ENCODE measurements at places on chromosomes 3 and 15.

DNA sequence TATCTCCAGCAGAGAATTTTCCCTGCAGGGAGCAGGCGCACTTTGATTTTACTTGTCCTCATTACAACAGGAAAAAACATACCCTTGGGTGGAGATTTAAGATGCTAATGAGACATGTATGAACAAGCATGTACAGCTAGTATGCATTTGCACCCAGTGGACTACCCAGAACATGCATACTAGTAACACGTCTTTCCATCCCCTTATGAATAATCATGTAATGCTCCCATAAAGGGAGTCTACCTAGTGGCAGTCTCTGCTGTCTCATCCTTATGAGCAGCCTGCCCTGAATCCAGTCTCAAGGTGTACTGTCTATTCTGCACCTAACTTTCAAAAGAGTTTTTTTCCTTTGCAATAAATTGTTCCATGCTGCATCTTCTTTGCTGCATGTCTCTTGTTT lies 1222.0 kb downstream of the ROBO1 start:
- no peak for DNase-seq

- no peak for DNase-seq
Measured at GRCh38 chr15:80599359-80599758, 95.8 kb upstream of the ABHD17C start.

- no peak for DNase-seq
Measured at GRCh38 chr15:84685304-84685703, 27.3 kb upstream of the NMB start.

GRCh38 chr15:23616536-23616935 lies 31.1 kb downstream of the MAGEL2 start:
- DNase-seq = no peak

DNA sequence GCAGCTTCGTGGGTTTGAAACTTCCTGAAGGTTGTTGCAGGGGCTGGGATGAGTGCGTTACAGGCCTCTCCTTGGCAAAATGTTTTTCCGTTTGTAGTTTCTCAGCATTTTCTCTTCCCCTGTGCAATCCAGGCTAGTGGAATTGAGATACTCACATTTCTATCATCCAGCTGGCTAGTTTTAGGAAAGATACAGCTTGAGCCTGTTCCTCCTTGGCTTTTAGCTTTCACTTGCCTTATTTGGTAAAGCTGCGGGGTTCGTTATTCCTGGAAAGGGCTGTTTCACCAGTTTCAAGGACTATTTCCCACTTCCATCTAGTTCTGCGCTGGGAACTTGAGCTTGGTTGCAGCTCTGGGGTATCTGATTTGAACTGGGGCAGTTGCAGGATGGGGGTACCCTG lies 90.3 kb downstream of the ITPR1 start:
- DNase-seq = peak; percentile 58

DNA sequence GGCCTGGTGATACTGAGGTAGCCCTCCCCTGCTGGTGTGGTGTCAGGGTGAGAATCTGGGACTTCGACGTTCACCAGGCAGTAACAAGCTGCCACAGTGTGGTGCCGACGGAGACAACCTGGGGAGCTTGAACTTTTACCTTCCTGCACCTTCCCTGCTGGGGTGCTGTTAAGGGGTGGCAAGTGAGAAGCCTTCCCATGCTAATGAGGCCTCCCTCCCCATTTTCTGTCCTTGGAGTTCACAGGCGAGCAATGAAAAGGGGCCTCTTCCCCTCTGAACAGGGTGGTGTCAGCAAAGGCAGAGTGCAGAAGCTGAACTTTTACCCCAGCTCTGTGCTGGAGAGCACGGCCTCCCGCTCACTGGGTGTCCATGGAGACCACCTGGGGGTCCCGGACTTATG lies 13.5 kb downstream of the MAGEL2 start:
- no peak for DNase-seq

- no peak for DNase-seq
Measured at GRCh38 chr15:95464509-95464908, 866.0 kb upstream of the NR2F2 start.

DNA sequence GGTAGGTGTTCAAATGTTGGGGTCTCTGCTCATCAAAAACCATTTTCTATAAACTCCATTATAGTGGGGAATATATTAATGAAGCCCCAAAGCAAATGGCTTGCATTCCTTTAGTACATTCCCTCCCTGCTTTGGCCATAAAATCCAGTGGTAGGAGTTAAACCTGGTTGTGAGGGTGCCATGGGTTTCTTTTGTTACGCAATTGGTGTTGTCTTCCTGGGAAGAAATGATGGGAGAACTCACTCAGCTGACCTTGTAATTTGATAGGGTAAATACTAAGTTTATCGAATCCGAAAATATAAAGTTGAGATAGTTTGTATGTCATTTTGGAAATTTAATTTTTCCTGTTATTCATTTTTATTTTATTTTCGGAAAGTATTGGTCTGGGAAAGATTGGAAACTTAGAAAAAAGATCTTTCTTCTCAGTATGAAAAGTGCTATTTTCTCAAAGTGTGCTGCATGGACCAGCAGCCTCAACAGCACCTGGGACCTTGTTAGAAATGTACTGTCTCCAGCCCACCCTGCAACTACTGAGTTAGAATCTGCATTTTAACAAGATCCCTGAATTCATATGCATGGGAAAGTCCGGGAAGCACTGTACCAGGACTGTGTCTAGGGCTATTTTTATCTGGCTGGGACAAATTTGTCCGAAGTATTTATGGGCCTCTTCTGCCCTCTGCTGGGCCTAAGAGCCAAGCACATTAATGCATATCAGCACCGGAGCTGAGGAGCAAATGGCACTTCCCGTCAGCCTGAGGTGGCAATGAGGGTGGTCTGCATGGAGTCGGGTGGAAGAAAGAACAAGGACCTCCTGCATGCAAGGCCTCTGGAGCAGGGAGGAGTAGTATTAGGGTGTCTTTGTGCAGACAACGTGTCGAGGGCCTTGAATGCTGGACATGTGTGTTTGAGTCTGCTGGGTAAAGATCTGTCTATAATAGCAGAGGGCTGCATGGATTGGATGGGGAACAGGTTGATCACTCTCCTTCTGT lies 54.7 kb downstream of the FAM81A start:
- peak; percentile 74 for DNase-seq

GRCh38 chr3:45026038-45026437 lies at the start of gene CLEC3B:
Gene CLEC3B (plus strand): TSS chr3:45026303. CDS start chr3:45026363, 60 bp downstream.
- peak; percentile 77 for DNase-seq

Measured in right forelimb (tissue), 1 donor.